NCI-H526 (cell line): ENCODE measurements at places on chromosomes 6 and 20.

- DNase-seq: no peak
Measured at GRCh38 chr20:57076951-57077350, 189.5 kb downstream of the BMP7 start.

- no peak for DNase-seq
Measured at GRCh38 chr20:6959900-6960312, 192.4 kb downstream of the BMP2 start.

DNA sequence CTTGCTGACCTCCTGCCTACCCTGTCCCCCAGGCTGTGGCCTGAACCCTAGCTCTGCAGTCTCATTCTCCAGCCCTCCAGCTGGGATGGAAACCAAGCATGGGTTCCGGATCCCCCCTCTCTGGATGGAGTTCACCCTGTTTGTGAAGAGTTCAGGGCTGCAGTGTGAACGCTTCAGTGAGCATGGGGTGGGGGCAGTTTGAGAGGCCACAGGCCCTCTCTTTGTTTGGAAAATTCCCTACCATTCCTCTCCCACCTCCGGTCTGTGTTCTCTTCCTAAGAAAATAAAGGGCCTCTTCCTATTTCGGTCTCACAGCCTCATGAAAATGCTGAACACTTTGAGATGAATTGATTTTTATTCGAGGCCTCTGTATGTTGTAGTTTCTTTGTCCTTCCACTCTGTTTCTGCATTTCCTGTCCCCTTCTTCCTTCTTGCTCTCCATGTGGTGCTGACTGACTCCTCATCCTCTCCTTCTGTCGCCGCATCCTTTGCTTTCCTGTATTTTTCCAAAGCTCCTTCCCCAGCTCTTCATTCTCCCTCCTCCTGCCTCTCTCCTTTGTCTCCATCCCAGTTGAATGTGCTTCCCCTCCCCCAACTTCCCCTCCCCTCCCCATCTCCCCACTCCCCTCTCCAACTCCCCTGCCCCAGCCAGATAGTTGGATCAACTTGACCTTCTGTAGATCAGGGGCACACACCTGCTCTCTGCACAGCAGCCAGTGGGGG lies 2.4 kb upstream of the KCNK5 start:
- no peak for DNase-seq

GRCh38 chr6:20921578-20921977 lies 387.3 kb downstream of the CDKAL1 start:
- no peak for DNase-seq

- peak; percentile 80 for DNase-seq
Measured at GRCh38 chr6:1436334-1437306, 47.2 kb downstream of the FOXF2 start.

GRCh38 chr6:126033696-126034095 lies 47.4 kb downstream of the TRMT11 start:
- DNase-seq: peak; percentile 45

- DNase-seq: no peak
Measured at GRCh38 chr6:32983493-32983848, 15.1 kb downstream of the BRD2 start.

DNA sequence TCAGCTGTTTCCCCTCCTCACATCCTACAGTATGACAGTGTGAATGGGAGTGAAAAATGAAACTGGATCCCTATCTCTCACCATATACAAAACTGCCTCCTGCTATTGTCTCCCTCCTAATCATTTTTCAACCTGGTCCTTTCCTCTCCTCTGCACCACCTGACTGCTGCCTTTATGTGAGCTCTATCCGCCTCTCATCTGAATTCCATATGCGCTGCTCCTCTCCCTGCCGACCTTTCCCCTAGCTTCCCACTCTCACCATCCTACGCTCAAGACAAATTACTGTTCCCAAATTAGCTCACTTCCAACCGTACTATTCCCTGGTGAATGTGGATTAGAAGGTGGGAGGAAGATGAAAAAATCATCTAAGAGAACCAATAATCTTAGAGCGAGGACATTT lies 148.4 kb upstream of the FBXL4 start:
- DNase-seq: no peak

DNA sequence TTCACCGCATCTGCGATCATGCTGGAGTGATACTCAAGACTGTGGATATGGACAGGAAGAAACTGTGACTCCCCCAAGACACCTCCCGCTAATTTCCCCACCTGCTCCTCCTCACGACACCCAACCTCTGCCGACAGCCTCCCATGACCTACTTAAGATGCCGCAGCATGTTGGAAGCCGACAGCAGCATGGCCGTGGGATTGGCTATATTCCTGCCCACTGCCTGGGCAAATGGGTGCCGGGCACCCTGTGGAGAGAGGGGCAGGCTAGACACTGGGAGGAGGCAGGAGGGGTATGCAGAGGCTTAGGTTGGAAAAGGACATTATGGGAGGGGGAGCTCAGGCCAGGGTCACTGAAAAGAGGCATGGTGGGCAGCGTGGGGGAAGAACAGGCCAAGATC lies 4.5 kb downstream of the IDH3B start:
- no peak for DNase-seq

DNA sequence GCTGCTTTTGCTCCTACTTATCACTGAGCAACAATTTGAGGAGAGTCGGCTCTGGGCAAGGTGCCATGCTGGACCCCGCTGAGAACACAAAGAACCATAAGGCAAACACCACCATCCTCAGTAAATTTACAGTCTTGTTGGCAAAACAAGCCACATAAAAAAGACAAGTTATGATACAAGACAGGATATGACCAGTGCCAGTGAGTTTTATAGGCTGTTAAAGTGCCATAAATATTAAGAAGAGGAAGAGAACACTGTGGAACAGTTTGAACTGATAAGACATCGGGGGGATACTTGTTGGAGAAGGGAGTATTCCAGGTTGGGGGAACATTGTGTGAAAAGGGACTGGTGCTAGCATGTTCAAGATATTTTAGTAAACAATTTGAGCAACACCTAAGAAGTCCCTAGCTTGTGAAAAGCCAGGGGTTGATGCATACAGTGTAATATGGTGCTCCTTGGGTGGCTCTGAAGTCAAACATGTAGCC lies 25.3 kb upstream of the RIPOR2 start:
- no peak for DNase-seq

DNA sequence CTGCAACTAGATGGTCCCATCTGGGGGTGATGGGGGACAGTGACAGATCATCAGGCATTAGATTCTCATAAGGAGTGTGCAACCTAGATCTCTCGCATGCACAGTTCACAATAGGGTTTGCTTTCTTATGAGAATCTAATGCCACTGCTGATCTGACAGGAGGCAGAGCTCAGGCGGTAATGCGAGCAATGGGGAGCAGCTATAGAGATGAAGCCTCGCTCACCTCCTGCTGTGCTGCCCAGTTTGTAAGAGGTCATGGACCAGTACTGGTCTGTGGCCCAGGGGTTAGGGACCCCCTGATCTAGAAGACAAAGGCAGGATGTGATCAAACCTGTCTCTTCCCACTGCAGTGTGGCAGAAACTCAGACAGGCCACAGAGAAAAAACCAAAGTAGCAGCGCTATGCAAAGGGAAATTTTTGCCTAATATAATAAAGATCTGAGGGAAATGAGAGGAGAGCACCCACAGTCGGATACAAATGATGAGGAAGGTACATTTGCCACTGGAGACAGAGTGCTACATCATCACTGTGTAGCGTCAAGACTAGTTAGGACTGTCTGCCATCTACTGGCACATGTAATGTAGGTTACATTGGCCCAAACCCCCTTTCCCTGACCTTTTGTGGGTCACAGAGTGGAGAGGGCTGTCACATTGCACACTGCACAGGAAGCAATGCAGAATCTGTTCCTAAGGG lies 4.1 kb upstream of the LY86 start:
- peak; percentile 12 for DNase-seq

DNA sequence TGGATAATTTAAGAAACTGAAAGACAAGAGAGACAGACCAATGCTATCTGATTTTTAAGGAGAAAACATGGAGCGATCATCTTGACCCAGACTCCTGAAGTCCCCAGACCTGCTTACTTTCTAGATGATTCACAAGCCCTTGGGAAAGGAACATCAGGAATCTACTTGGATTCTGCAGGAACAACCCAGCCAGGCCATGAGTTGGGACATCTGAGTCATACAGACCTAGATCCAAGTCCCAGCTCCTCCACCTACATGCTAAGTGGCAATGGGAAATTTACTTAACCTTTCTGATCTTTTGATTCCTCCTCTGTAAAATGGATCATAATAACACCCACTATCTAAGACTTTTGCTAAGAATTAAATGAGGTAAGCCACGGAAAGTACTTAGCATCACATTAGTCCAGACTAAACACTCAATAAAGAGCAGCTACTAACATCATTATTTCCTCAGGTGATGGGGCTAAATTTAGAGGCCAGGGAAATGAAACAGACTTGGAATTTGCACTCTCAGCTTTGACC lies 61.0 kb upstream of the MAFB start:
- no peak for DNase-seq

DNA sequence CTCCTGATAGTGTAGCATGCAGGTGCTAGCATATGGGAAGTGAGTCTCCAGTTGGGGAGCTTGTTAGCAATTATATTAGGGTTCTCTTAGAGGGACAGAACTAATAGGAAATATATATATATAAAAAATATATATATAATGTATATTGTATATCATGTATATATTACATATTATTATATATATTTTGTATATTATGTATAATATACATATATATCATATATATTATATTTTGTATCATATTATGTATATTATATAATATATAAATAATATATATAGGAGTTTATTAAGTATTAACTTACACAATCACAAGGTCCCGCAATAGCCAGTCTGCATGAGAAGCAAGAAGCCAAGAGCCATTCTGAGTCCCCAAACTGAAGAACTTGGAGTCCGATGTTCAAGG lies 84.2 kb downstream of the CDYL start:
- no peak for DNase-seq

DNA sequence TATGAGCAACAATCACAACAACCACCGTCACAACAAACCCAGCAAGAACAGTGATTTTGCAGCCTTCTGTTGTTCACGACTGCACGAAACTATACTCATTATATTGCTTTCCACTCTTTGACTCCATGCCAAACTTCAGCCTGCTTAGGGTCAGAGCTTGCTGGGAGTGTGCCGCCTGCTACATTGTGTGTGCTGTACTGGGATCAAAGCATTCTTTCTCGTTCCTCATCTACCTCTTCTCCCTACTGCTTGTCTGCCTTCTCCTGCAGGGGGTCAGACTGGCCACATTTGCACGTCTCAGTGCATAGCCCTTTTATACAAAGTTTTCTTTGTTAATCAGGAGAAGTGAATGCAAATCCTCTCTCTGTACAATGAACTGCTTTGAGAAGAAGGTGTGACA lies 401.6 kb upstream of the CITED2 start:
- peak; percentile 59 for DNase-seq

GRCh38 chr6:22073516-22074198 lies 223.2 kb downstream of the PRL start:
- DNase-seq: no peak

DNA sequence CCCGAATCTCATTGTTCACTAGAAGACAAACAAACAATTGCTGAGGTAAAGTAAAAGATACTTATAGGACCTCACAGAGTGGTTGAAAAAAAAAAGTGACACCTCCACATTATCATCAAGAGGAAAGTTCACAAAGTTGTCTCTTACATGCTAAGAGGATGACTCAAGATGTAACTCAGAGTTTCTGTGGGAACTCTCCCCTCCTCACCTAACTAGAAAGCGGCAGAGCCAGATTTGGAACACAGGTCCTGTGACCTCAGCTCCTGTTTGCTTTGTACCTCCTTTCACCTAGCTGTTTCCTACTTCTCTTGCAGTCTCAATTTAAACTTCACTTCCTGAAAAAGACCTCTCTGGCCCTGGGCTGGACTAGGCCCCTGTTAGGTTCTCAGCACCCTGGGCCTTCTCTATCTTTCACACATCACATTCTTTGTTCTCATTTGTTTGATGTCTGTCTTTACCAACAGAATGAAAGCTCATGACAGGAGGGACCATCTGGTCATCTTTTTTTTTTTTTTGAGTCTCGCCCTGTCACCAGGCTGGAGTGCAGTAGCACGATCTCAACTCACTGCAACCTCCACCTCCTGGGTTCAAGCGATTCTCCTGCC lies 60.8 kb downstream of the CD24 start:
- DNase-seq: no peak

- peak; percentile 75 for DNase-seq
Measured at GRCh38 chr20:59518881-59519706, 85.2 kb upstream of the PHACTR3 start.

- DNase-seq: no peak
Measured at GRCh38 chr20:63814891-63815614, 16.0 kb downstream of the ZBTB46 start.

- no peak for DNase-seq
Measured at GRCh38 chr6:15708231-15708630, 45.4 kb upstream of the DTNBP1 start.

DNA sequence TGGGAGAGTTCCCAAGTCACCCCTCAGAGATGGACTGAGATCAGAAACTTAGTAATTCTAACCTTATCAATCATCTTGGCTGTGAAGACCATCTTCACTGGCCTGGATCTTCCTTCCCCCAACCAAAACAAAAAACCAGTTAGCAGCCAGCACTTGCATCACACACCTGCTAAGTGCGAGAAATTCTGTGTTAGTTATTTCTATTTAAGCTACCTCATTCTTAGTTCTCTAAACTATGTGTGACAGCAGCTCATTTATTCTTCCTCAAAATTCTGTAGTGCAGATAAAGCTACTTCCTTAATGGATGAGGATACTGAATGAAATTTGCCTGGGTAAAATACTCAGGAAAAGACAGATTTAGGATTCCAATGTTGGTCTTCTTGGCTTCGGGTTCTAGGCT lies 18.2 kb upstream of the TAGAP start:
- no peak for DNase-seq

DNA sequence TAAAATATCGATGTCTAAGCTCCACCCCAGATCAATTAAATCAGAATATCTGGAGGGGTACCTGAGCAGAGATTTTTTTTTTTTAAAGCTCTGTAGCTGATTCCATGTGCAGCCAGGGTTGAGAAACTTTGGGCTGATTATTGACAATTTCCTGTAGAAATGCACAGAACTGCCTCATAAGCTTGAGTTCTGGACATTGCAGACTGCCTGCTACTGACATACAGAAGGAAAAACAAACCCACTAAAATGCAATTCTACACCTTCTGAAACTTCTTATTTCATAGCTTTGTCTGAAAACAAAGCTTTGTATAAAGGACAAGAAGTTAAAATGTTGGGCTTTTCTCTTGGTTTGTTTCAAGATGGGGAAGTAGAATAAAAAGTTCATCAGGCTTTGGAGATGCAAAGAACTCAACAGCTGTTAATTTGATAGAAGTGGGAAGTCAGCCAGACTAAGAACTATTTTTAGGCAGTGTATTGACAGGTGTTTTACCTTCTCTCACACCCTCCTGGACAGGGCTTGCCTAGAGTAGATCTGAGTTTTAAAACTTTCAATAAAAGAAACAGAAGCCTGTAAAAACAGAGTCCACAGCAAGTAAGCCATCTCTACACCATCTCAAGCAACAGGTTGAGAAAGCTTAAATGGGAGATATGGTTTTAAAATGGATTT lies 147.7 kb downstream of the KCNQ5 start:
- DNase-seq: no peak

DNA sequence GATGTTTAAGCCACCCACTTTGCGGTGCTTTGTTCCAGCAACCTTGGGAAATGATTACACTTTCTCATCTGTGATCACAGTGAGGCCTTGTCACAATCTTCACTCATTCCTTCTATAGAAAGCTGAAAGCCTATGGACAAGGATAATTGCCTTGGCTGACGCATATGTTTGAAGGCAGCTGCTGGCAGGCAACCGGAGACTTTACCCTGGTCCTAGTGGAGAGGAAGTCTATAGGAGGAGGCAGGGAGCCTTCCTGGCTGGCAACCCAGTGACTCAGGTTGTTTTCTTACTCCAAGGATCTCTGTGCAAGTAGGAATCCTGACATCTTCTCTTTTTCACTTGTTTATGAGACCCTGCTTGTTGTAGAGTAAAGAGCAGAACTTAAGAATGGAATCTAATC lies 34.1 kb upstream of the ESR1 start:
- DNase-seq: no peak
